ENCODE measurements at places on chromosomes 16 and 17.

GRCh38 chr16:260326-260725, 15.4 kb downstream of the RGS11 start:
- DNase-seq = no peak

GRCh38 chr16:17983847-17984639, 352.5 kb downstream of the NPIPA8 start:
- DNase-seq = no peak

- no peak for DNase-seq
Measured at GRCh38 chr17:3983606-3984484, 19.6 kb upstream of the ATP2A3 start.

GRCh38 chr16:11149011-11149616, 106.9 kb downstream of the SOCS1 start:
- no peak for DNase-seq

DNA sequence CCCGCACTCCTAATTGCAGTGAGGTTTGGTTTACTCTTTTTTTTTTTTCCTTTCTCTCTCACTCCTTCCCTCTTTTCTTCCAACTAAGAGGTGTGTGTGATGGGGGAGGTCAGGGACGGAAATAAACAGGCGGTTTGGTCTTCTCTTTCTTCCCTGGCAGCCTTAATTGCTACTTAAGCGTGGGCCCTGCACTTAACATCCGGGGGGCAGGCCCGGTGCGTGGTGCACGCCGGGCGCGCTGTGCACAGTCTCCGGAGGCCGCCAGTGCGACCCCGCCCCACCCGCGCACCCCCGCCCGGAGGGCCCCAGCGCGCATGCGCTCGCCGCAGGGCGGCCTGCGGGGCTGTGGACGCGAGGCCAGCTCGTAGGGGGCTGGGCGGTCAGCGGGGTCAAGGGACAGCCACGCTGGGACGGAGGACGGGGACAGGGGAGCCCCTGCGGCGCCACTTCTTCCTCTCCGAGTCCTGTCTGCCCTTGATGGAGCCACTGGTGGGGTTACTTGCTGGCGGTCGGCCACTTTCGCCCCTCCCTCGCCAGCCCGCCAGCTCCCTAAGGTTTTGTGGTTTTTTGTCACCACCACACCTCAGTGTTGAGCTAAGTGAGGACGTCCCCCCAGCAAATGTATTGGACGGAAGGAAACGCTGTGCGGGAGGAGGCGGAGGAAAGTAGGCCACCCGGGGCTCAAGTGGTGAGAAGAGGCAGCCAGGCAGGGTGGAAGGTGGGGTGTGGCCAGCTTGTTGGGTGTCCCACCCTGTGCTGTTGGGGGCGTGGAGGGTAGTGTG, 120.9 kb downstream of the MRM1 start:
- no peak for DNase-seq

- DNase-seq = no peak
Measured at GRCh38 chr17:39114723-39115122, 36.7 kb downstream of the PLXDC1 start.

DNA sequence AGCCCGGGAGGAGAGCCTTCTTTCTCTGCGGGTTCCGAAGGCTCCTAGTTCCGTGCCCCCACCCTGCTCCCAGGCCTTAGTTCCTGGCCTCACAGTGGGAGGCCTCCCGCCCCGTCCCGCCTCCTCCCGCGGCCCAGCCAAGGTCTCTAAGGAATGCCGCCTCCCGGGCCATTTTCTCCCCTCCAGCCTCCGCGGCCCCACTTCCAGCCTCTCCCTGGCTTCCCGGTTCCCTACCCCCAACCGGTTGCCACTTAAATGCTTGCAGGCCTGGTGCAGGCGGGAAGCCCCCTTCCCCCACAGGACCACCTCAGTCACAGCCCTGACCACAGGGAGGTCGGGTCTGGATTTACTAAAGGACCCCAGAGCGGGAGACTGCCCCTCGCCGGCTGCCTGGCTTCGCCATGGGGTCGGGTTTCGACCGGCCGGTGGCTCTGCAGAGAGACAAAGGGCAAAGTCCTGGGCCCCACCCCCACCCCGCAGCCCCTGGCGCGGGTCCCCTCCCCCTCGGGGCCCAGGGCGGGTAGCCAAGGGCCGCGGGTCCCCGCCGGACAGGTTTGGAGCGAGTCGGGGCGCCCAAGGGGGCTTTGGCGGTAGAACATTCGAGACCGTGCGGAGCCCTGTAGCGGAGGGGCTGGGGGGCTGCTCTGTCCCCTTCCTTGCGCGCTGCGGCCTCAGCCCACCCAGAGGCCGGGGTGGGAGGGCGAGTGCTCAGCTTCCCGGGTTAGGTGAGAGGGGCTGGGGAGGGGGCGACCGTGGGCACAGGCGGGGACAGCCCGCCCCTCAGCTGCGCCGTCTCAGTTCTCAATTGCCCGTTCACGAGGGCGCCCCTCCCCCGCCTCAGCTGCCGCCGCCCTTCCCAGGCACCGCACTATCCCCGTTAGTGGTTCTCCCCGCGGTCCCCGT, 16.4 kb downstream of the IGF2BP1 start:
- DNase-seq = peak; percentile 20

GRCh38 chr17:28033972-28034714, 8.3 kb upstream of the NLK start:
- no peak for DNase-seq

DNA sequence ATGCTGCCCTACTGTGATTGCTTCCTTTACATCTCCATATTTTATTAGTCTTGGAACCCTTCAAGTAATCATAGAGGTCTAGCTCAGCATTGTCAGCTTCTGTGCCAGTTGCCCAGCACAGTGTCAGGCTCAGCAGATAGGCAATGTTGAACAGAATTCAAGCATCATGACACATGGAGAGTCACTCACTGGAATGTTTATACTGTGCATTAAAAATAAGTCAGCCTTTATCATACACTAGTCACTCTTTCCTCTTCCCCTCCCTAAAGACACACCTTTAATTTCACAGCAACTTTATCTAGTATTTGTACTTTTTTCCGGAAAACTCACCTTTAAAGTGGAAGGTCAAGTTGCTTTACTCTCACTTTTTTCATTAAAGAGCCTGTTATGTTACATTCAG, 253.8 kb upstream of the CDH11 start:
- DNase-seq = no peak

DNA sequence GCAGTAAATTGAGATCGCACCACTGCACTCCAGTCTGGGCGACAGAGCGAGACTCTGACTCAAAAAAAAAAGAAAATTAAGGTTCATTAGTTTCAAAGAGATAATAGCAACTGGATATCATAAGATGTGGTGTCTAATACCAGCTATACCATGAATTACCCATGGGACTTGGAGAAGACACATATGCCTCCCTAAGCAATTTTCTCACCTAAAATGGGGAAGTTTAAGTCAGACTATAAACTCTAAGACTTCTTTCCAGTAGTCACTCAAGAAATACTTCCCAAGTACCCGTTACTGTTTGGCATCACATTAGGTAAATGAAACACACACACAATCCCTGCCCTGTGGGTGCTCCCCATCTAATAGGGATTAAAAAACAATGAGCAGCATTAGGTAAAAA, 22.6 kb downstream of the SMURF2 start:
- no peak for DNase-seq

- DNase-seq = no peak
Measured at GRCh38 chr17:59617156-59617732, 2.5 kb upstream of the CLTC start.

DNA sequence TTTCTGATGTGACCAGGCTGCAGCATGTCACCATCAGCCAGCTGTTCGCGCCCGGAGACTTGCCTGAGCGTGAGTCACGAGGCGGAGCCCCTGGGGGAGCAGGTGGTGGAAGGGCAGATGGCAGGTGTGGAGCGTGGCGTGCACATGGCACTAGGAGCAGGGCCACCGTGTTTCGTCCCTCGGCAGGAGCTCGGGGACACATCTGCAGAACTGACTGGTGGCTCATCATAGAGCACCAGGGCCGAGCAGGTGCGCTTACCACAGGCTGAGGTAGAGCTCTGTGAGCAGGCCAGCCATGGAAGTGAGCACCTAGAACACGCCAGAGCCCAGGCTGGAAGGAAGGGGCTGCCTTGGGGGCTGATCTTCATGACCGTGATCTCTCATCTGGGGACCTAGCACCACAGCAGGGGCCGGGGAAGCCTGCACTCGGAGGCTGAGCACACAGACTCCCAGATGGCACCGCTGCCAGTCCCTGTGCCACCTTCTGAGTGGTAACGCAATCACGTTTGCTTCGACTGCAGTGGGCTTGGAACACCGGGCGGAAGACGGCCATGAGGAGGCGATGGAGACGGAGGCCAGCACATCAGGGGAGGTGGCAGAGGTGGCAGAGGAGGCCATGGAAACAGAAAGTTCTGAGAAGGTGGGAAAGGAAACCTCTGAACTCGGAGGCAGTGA, 61.8 kb upstream of the ENDOV start:
- no peak for DNase-seq

DNA sequence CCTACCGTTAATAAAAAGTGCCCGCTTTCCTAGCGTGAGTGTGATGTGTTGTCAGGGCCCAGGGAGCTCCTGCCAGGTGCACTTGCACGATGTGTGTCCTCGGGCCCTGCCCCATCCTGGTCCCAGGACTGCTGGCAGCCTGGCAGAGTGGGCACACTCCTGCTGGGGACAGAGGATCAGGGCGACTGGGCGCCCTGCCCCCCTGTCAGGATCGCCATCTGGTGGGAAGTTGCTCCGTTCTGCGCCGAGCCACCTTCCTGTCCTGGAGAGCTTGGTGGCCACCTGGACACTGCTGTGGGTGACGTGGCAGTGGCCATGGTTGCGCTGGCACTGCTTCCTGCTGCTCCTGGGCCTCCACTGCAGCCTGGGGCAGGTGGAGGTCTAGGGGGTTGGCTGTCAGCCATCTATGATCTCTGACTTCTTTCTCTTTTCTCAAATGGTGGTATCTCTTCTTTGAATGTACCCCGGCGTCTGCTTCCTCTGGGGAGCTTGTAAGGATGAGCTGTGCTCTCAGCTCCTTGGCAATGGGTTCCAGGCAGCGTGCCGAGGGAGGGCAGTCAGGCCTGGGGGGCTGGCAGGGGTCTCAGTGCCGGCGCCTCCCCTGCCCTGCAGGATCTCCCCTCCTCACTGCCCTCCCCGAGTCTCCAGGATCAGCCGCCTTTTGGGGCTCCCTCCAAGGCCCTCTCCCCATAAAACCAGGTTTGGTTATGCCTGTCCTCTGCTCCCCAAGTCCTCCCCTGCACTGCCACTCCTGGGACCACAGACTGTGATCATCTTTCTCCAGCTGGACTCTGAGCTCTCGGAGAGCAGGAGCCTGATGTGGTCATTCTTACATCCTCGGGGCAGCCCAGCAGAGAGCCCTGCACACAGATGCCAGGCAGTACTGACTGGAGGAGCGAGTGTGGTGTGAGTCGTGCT, 76.9 kb downstream of the AMFR start:
- DNase-seq = no peak

DNA sequence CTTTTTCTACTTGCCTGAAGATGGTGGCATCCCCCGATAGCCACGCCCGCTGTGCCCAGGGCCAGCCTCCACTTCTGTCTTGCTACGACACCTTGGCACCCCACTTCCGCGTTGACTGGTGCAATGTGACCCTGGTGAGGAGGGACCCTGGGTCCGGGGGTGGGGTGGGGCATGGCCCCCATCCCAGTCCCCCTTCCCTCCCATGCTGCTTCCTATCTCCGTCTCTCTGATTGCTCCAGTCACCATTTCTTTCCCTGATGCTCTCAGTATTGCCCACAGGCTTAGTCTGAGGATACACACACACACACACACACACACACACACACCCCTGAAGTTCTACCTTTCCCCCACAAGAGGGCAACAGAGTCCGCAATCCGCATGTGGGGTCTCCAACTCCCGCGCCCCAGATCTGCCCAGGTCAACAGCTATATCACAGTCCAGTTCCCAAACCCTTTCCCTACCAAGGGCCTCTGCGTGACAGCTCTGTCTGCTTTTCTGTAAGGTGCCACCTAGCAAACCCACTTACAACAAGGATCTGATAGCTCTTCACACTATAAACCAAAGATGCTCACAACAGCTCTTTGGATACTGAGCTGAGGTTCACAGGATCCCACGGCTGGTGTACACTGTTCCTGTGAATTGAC, 3.4 kb downstream of the SGCA start:
- no peak for DNase-seq

- no peak for DNase-seq
Measured at GRCh38 chr17:12627177-12627629, 38.5 kb upstream of the MYOCD start.

DNA sequence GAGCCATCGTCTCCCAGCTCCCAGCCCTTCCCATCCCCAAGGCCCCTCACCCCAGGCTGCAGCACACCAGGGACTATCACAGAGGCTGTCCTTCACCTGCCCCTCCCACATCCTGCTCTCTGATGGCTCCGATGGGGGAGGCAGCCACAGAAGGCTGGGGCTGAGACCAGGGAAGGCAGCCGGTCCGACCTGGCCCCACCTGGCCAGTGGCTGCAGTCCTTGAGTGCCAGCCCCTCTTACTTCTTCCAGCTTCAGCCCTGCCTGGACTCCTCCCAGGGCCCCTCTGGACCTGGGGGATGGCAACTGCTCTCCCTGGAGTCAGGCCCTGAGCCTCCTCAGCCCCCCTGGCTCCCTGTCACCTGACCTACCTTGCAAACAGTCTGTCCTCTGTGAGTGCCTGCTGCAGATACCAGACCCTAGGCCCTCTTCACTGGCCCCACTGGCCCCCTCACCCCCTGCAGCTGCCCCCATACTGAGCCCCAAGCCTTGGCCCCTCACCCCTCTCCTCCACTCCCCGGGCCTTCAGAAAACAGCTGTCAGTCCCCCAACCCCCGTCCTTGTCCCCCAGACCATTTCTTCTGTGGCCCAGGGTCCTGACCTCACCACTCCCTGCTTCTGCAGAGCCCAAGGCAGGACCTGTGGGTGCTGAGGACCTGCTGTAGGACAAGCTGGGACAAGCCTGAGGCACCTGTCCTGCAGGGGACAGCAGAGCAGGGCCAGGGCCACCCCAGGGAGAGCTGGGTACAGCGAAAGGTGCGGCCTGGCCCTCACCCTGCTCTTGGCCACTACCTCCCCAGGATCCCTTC, 12.6 kb upstream of the SRRM2 start:
- DNase-seq = no peak

DNA sequence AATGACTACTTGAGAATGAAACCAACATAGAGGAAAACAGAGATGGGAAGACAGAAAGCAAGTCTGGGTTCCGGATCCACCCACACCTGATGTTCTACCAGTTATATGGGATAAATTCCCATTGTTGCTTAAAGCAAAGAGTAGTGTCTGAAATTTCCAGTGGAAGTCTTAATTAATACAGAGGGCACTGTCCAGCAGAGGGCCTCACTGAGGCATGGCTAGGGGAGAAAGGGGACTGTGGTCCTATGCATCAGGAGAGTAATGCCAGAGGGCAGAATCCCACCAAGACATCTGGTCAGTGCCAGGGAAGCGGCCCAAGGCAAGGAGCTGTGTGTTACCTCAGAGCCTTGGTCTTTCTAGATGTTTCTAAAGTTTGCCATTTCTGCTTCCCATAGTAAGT, 7.5 kb upstream of the UMOD start:
- DNase-seq = no peak

- DNase-seq = no peak
Measured at GRCh38 chr17:65536573-65537342, 24.7 kb downstream of the AXIN2 start.

Measured in vagina (tissue), 2 donors.